Immature natural killer cell (primary cell): ENCODE measurements at places on chromosomes 11 and 22. TPM values are rescaled to one million over a fixed set of nuclear protein-coding genes. Genes with fewer than 3 reads are reported as not detected.

TRPC6 gene
- polyA plus RNA-seq, result not detected

RBM14 gene
- 96.6 TPM for polyA plus RNA-seq

MISFA gene
- polyA plus RNA-seq, result 1.0 TPM

ZDHHC8 gene
- 0.54 TPM for polyA plus RNA-seq
